ENCODE measurements at places on chromosomes 2 and 18.
A peak's percentile ranks its signal among the peaks of the same experiment; 100 is the strongest.

GRCh38 chr2:226649871-226650660 is 149.6 kb downstream of the IRS1 start:
- DNase-seq: peak; percentile 28

GRCh38 chr18:59861009-59861408 is 38.8 kb upstream of the PMAIP1 start:
- DNase-seq: no peak

GRCh38 chr18:40738321-40738880 is 1216.6 kb upstream of the PIK3C3 start:
- DNase-seq: no peak

DNA sequence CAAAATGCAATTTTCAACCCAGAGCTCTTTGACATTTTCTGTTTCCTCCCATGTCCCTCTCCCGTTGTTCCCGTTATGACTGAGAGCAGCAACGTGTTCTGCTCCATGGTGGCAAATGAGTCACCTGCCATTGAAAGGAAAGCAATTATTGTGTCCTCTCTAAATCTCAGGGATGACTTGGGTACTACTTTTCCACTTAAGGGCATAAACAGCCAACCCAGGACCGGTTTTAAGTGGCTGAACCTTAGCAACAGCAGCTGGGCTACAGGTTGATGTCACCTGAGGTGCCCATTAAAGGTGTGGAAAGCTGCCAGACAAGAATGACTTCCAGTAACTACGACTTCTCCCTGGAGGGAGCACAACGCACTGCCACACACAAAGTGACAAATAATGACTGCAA is 236.8 kb downstream of the NCKAP5 start:
- DNase-seq: no peak

DNA sequence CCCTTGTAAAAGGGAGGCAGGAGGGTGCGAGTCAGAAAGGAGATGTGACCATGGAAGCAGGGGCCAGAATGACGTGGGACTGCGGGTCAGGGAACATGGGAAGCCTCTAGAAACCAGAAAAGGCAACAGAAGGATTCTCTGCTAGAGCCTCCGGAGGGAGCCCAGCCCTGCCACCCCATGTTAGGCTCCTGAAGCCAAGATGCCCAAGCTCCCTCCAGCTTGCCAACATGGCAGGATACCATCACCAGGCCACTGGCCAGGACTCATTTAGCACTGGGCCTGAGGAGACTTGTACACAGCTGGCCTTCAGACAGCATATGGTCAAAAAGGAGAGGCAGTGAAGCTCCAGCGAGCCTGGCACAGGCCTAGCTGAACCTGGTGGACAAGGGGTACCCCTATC is 5.6 kb downstream of the TMEM247 start:
- DNase-seq: no peak

GRCh38 chr2:72847534-72848315 is 21.9 kb upstream of the EXOC6B start:
- no peak for DNase-seq

DNA sequence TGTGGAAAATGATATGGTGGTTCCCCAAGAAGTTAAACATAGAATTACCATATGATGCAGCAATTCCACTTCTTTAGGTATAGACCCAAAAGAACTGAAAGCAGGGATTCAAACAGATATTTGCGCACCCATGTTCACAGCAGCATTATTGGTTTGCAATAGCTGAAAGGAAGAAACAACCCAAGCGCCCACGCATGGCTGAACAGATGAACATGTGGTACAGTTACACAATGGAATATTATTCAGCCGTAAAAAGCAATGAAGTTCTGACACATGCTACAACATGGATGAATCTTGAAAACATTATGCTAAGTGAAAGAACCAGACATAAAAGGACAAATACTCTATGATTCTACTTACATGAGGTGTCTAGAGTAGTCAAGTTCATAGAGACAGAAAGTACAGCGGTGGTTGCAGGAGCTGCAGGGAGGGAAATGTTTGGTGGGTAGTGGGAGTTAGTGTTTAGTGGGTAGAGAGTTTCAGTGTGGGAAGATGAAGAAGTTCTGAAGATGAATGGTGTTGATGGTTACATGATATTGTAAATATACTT is 26.7 kb upstream of the ASPRV1 start:
- no peak for DNase-seq

DNA sequence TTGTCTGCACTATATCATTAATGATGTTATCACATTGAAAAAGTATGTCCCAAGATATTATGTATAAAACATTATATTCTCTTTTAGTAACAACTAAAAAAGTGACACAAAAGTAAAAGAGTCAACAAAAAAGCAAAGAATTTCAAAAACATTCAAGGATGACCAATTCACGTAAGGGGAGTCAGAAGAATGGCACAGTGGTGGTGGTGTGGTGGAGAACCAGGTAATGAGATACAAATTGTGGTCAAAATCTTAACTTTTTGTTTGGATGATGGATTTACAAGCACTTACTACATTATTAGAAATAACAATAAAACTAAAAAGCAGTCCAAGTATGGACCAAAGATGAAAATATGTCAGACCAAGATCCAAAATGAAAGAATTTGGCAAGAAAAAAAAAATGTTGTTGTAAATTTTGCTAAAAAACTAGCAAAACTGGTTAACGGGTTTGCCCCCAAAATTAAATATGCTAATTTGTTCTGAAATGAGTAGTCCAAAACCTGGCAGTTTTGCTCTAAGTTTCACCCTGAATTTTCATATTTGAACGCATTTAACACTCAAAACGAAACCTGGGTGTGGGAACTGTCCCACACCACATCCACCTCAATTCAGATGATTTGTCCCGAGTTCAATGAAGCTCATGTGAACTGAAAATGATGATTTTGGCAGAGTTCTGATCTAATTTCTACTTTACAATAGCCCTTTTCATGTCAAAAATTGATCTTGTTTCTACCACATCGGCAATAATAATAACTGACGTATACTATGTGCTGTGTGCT is 135.8 kb downstream of the IKZF2 start:
- no peak for DNase-seq

DNA sequence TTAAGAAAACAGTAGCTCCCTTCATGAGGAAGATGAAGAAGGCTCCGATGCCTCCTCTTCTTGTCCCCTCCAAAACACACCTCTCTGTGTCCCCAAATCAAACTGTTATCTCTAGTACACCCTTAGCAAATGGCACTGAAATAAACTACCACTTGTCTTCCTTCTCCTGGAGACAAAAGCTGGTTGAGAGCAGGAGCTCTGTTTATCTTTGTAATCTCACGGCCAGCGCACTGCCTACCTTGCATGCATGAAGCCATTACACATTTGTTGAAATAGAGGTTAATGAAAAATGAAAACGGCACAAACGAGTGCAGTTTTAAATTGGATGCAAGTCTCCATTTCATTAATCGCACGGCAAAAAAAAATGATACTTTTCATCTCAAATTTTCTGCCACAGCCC is 113.7 kb downstream of the EPB41L3 start:
- no peak for DNase-seq

DNA sequence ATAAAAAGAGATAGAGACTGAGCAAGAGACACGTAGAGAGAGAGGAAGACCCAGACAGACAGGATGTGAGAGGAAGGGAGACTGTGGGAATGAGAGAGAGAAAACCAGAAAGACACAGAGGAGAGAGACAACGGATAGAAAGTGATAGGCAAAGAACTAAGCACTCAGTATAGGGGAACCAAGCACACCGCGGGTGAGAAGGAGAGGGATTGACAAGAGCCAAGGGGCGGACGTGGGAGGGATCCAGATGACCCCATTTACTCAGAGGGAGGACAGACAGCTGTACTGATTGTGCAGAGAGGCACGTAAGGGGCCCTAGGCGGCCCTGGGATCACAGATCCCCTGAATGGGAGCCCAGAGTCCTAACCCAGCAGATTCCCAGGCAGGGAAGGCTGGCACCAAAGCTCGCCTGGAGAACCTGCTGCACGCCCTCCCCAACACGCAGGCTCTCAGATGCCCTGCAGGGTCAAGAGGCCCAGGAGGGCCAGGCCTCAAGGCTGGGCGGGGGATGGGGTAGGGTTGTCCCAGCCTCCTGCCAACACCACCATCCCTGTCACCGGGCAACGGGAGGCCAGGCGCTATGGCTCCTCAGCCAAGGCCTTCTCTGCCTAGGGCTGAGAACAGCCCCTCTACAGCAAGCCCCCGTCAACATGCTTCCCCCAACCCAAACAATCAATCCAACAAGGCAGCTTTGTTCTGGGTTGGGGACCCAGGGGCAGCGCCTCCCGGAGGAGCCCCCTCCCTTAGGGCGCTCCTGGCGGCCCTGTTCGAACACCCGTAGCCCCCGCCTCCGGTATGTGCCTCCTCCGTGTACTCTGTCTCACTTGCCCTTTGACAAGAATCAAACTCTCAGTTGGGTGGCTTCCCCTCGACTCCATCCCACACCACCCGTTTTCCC is 579 bp downstream of the LOXL3 start:
- DNase-seq: no peak

- DNase-seq: no peak
Measured at GRCh38 chr18:11183637-11184036, 34.3 kb upstream of the PIEZO2 start.

DNA sequence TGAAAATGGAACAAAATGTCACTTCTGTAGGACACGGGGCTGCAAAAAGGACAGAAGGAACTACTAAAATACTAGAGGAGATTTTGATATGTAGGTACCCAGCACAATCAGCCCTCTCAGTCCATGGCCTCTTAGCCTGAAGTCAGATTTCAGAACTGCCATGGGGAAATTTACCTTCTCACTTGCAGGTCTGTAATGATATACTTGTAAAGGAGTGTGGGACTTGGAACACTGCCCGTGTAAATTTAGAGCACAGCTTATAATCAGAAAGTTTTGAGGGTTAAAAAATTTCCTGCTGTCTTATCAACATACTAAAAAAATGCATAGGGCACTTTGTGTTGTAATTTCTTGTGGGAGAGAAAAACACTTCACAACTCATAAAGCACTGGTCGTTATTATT is 60.6 kb downstream of the ZEB2 start:
- DNase-seq: no peak

DNA sequence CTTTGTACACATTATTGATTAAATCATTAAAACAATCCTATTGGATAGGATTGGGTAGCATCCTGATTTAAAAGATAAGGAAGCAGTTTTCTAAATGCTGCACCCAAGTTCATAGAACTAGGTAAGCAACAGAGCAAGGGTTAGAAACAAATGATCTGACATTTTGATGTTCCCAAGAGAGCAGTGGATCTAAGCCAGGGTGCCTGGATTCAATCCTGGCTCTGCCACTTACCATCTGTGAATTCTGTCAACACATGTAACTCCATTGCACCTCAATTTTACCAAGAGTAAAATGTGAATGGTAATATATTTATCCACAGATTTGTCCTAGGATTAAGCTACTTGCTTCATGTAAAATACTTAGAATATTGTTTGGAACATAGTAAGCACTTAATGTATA is 982.6 kb upstream of the FANCL start:
- no peak for DNase-seq

GRCh38 chr18:57427429-57428201 is 7.6 kb upstream of the ONECUT2 start:
- no peak for DNase-seq

- peak; percentile 20 for DNase-seq
Measured at GRCh38 chr2:238240757-238241711, 1.2 kb upstream of the HES6 start.

- no peak for DNase-seq
Measured at GRCh38 chr2:83941886-83942285, 517.2 kb downstream of the SUCLG1 start.

DNA sequence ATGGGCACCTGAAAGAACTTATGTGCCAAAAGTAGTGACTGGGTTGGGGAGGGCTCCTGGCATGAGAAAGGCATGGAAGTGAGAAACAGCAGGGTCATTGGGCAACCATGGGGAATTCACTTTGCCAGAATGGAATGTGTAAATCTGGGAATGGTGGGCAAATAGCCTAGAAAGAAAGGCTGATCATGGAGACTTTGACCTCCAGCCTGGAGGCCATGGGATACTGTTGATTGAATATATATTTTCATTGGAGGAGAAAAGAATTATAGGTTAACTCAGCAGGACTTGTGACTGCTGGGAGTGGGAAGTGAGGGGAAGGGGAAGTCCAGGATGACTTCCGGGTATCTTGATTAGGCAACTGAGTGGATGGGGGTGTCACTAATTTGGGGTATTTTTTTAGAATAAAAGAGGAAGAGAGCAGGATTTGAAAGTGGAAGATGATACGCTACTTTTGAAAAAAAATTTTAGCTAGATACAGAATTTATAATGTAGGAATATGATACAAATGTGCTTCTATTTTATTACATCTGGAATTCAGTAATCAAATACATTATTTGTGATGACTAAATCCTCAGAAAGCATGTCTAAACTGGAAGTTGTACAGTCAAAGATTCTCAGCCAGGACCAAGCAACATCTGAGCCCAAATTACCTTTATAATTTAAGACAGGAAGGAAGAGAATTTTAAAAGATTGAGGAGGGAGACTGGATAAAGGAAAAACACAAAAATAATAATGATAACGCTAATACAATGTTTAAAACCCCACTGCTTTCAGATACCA is 116.2 kb downstream of the GATA6 start:
- no peak for DNase-seq

- DNase-seq: no peak
Measured at GRCh38 chr2:18198677-18199076, 320.2 kb downstream of the KCNS3 start.

DNA sequence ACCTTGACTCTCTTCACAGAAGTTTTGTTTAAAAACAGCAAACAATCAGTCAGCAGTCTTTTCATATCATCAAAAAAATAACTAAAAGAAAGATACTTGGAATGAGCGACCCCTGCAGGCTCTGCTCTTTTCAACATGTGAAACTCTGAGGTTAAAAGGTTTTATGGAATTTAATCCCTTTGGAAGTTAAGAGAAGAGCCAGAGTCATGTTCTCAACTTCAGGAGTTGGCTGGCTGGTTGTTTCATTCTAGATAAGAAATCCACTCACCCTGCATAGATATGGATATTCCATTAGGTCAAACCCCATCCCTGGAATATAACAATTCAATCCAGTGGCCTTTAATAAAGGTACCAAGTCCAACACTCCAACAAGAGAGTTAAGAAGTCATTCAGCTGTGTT is 115.6 kb upstream of the RMDN2 start:
- DNase-seq: no peak

DNA sequence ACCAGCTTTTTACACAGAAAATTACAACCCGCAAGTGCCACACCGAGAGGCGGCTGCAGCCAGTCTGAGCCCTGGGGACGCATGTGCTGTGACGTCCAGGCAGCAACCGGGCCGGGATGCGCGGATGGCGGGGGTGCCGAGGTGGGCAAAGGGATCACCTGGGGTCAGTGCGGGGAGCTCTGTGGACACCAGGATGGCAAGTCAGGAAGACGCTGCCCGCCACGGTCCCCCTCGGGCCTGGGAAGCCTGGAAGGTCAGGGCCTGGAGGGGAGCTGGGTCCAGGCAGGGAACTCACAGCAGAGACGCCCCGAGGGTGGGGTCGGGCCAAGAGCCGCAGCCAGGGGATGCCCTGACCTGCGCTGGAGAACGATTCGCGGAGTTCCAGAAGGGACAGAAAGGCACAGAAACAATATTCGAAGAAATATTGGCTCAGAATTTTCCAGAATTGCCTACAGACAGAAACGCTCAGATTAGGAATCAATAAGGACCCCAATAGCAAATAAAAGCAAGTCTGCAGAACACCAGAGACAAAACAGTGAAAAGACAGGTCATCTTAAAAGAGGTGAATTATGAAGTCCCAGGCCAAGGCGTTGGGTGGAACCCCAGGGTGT is 11.7 kb upstream of the KIF1A start:
- no peak for DNase-seq

Measured in stimulated activated CD4-positive, alpha-beta T cell treated with anti-CD3 and anti-CD28 coated beads, Interleukin-2, amount 100 ng/mL, for 24 hours (primary cell).